Right cardiac atrium (tissue), 5 donors: ENCODE measurements at places on chromosomes 12 and 14. TPM values are rescaled to one million over a fixed set of nuclear protein-coding genes. Genes with fewer than 3 reads are reported as not detected.

Gene AGAP2
- total RNA-seq, result 0.91 TPM

Gene HECTD4
- 25.4 TPM for total RNA-seq

Gene TPPP2
- total RNA-seq, result 0.56 TPM

Gene PLA2G1B
- total RNA-seq, result not detected

Gene PAPOLA
- 184 TPM for total RNA-seq

Gene SELPLG
- total RNA-seq, result 6.2 TPM

Gene ORAI1
- 7.9 TPM for total RNA-seq

Gene R3HDM2
- 85.2 TPM for total RNA-seq

Gene FAM181A
- not detected for total RNA-seq

Gene OTX2
- total RNA-seq, result not detected

Gene DNAJC22
- 0.37 TPM for total RNA-seq

Gene HHIPL1
- total RNA-seq, result 3.0 TPM

Gene LRRC43
- total RNA-seq, result 1.6 TPM

Gene GPR84
- 0.39 TPM for total RNA-seq

Gene KLHL33
- 0.33 TPM for total RNA-seq

Gene AKAP6
- total RNA-seq, result 123 TPM

Gene GPR162
- 8.5 TPM for total RNA-seq

Gene NINJ2
- 5.4 TPM for total RNA-seq

Gene RBM25
- total RNA-seq, result 43.6 TPM

Gene MYF6
- total RNA-seq, result not detected

Gene PXN
- 89.8 TPM for total RNA-seq

Gene IGF1
- total RNA-seq, result 6.1 TPM

Gene DDIT3
- 34.7 TPM for total RNA-seq

Gene SLC16A7
- total RNA-seq, result 64.3 TPM

Gene LUM
- 261 TPM for total RNA-seq

Gene TAS2R30
- total RNA-seq, result 1.6 TPM

Gene SIVA1
- total RNA-seq, result 85.1 TPM

Gene ZC2HC1C
- total RNA-seq, result 9.3 TPM
